Gastrocnemius medialis (tissue), 4 donors: ENCODE measurements at places on chromosomes 1 and 21. TPM values are rescaled to one million over a fixed set of nuclear protein-coding genes. Genes with fewer than 3 reads are reported as not detected.

Gene LCE1B
- total RNA-seq: not detected

Gene AKNAD1
- total RNA-seq: 3.9 TPM

Gene PLPPR5
- total RNA-seq: not detected

Gene KCNJ6
- total RNA-seq: not detected

Gene GPR157
- 23.1 TPM for total RNA-seq
